A549 treated with Hydrocortisone at 1 μM for 4 hours (cell line): ENCODE measurements at places on chromosomes 3 and 15. TPM values are rescaled to one million over a fixed set of nuclear protein-coding genes. Genes with fewer than 3 reads are reported as not detected.

Gene TP63
- 0.10 to 0.22 TPM (median 0.20 TPM) in 5 replicates for total RNA-seq

Gene RLBP1
- total RNA-seq, result 0.13 TPM in 1 of 5 replicates, not detected in the others

Gene GATM
- 1.8 to 3.2 TPM (median 2.4 TPM) in 5 replicates for total RNA-seq

Gene SLC22A13
- total RNA-seq, result 0.05 to 0.06 TPM in 2 of 5 replicates, not detected in the others

Gene CPEB1
- 2.8 to 3.6 TPM (median 3.5 TPM) in 5 replicates for total RNA-seq

Gene AMIGO3
- total RNA-seq, result 0.12 to 1.2 TPM (median 0.69 TPM) in 5 replicates

Gene RAD18
- total RNA-seq, result 12.2 to 16.0 TPM (median 15.2 TPM) in 5 replicates

Gene SMCO1
- not detected in 5 replicates for total RNA-seq

Gene RTF1
- 16.6 to 24.3 TPM (median 20.5 TPM) in 5 replicates for total RNA-seq

Gene BLM
- total RNA-seq, result 12.2 to 15.2 TPM (median 12.5 TPM) in 5 replicates

Gene CATSPER2
- 0.40 to 1.3 TPM (median 0.68 TPM) in 5 replicates for total RNA-seq

Gene NPAP1
- not detected in 5 replicates for total RNA-seq

Gene SLC38A3
- total RNA-seq, result 0.10 to 0.12 TPM (median 0.12 TPM) in 3 of 5 replicates, not detected in the others

Gene MORC1
- total RNA-seq, result not detected in 5 replicates
